RPMI8226 (cell line): ENCODE measurements at places on chromosomes 12 and 14.
A peak's percentile ranks its signal among the peaks of the same experiment; 100 is the strongest.

DNA sequence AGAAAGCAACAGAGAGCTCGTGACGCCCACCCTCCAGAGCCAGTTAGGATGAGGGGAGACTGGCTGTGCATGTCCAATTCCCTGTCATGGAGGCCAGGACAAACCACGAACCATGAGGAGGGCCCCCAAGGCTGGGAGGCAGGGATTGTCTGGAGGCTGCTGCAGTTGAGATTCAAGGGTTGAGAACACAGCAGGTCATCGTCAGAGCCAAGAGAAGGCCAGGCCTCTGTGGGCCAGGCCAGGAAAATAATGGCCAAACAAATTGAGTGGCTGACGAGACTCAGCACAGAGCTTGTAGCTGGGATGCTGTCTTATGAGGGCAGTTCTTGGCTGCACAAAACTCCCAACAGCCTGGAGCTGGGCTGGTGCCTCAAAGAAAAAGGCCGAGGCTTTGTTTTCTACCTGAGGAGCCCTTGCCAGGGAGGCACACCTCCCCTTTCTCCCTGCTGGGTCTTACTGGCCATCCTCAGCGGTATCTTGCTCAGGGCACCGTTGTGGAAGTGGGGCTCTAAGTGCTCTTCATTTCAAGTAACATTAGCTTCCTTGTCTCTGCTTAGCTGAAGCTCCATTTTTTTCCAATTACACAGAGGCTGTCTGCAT is 665.9 kb downstream of the BCL11B start:
- DNase-seq = no peak

GRCh38 chr12:46219877-46220655 is 48.8 kb downstream of the SLC38A1 start:
- DNase-seq = peak; percentile 20

DNA sequence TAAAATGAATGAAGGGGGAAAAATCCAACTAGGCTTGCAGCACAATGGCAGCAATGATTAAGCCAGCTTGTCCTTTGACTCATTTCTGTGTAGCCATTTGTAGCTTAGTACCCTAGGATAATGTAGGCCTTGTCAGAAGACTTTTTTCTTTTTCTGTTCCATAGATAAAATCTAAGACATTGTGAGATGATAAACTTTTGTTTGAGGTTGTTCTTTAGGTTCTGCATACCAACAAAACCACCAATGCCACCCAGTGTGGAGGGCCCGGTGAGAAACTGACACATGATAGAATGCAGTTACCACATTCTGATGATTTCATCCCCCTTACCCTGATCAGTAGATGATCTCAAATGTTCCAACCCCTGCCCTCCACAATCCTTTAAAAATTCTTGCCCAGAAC is 6.6 kb upstream of the KLRD1 start:
- no peak for DNase-seq

DNA sequence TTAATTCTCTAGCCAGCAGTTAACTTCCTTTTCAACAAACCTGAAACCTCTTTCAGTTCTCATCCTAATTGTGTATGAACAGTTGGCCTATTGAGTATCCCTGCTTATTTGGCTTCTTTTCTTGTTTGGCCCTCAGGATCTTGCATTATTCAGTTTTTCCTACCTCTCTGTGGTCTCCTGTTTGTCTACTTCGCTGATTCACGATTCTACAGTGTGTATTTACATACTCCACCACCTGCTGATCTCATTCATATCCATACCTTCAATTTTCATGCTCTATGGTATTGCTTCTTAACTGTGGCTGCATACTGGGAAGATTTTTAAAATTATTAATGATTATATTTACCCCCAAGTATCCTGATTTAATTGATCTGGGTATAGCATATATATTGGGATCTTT is 56.4 kb downstream of the RASSF9 start:
- no peak for DNase-seq

DNA sequence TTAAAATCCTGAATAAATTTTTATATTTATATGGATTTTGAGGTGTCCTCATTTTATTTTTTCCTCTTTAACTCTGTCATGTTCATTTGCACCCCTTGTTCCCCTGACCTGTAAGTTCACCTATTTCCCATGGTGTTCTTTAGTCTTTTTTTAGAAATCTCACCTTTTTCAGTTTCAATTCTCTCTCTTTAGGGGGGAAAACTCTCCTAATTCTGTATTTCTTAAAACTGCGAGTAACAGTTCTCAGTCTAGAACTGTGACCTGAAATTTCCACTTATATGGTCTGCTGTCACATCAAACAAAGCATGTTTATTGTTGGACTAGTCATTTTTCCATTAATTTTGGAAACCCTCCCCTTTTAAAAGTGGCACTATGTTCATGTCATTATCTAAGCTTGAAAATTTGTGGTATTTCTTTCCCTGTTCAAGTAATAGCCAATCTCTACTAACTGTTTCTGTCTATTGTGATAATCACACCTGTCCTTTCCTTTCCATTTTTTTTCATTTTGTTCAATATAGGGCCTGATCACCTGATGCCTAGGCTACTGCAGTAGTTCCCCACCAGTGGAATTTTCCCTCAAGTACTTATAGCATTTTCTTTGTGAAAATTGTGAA is 14.0 kb upstream of the FBXO33 start:
- DNase-seq = no peak

DNA sequence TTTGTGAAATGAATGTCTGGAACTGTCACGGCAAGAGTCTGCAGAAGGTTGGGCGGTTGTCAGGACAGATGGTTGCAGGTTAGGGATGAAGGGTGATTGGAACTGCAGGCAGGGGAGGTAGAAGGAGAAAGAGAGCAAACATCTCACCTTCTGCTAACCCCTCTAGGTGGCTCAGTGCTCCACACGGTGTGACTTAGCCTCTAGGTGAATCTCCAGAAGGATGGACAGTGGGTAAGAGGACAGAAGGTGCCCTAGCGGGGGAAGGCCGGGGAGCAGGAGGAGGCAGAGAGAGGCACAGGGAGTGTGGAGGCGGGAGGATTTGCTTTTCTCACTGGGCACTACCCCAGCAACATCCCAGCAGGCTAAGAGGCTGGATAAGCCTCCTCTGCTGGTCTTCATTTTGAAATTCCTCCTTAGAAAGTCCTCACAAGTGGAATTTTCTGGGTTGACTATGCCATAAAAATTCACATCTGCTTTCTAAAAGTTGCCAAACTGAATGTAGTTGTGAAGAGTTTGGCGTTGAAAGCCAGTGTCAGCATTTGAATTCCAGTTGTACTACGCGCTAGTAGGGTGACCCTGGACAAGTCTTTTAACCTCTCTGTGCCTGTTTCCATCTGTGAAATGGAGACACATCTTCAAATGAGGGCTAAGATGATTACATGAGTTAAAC is 10.7 kb upstream of the GPR68 start:
- no peak for DNase-seq

DNA sequence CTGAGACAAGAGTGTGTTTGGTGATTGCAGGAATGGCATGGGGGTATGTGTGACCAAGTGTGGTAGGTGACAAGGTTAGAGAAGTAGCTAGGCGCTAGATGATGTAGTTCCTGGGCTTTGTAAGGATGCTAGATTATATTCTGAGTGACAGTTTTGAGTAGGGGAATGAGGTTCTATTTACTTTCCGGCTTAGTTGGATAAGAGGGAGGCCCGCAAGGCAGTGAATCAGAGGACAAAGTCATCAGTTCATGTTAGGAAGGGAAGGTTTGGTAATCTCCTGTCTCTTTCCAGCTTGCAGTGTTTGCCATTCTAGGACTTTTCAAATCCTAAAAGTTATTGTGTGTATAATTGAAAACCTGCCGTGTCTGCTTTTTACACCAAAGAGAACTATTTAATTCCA is 45.0 kb downstream of the CFAP54 start:
- DNase-seq = no peak

DNA sequence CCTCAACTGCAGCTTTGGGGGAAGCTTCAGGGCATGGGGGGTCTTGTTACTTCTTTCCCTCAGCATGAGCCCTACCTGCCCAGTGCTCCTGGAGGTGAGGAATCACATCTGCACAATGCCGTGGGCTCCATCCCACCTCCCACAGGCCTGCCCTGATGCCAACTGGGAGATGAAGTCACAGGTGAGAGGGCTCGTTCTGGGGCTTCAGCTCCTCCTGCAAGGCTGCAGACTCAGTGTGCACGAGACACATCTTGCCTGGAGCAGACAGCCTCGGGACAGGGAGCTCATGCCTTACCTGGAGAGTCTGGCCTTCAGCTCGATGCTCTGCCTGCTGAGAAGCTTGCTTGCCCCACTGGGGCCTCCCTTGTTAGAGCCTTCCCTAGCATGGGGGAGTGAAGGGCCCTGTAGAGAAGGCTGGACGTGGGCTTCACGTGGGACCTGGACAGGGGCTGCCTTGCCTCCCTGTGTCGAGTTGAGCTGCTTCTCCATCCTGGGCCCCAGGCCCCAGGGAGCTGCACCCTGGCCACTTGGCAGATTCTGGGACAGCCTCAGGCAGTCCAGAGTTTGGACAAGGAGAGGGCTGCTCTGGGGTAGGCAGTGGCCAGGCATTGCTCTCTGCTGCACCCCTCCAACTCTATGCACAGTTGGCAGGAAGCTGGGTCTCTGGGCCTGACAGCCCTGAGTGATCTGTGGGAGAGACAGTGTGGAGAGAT is 171.4 kb downstream of the KIF26A start:
- no peak for DNase-seq

- DNase-seq = no peak
Measured at GRCh38 chr12:26058818-26059217, 66.0 kb downstream of the BHLHE41 start.

DNA sequence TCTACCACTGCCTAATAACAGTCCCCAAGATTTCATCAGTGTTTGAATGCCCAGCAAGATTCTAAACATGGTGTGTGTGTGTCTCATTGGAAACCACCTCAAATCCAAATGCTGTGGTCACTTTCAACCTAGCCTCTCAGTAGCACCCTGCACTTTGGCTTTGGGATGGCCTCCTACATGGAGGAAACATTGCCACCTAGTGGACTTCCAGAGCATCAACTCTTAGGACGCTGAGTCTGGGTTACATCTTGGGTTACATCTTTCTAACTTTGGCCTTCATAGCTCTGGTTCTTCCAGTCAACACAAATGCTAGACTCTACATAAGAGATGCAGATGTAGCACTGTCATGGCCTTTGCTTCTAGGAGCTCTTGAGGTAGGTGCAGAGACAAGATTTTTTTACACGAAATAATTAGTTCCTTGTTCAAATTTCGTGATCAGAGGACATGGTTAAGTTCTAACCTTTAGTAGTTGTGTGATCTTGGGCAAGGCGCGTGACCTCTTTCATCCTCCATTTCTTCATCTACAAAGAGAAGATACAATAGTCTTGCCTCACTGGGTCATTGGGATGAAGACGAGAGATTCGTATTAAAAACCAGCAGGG is 113.5 kb upstream of the VASH1 start:
- peak; percentile 53 for DNase-seq

GRCh38 chr14:103187911-103188310 is 64.7 kb downstream of the TNFAIP2 start:
- no peak for DNase-seq

DNA sequence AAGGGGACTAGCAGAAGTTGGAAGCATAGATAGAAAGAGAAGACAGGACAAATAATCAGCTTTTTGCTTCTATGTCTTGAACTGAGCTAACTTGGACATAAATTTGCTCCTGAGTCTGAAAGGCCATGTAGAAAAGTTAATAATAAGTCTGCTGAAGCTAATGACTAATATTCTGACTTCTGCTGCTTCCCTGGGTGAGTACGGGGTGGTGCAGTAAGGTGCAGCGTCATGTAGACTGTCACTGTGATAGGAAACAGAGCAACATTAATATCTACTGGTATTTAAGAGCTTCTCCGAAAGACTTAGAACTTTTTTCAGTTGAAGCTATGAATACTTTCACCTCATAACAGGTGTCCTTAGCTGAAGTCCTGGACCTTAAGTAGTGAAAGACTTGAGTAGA is 34.1 kb upstream of the CPM start:
- DNase-seq = no peak

GRCh38 chr12:83042441-83043200 is 355.9 kb downstream of the TMTC2 start:
- DNase-seq = no peak

DNA sequence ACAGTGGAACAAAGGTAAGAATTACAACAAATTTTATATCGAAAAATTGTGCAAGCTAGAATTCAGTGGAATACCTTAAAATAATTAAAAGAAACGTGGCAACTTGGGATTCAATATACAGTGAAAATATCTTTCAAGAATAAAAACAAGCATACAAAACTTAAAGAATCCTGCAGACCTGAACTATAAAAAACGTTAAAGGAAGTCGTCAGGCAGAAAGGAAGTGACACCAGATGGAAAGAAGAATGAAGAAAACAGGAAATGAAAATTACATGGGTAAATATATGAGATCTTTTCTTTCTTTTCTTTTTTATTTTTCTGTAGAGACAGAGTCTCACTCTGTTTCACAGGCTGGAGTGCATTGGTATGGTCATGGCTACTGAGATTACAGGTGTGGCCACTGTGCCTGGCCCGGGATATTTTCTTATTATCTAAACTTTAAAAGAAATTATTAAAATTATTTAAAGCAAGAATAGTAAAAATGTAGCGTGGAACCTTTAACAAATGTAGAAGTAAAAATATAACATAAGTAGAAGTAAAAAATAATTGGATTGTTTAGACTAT is 4.7 kb downstream of the MGP start:
- DNase-seq = no peak

DNA sequence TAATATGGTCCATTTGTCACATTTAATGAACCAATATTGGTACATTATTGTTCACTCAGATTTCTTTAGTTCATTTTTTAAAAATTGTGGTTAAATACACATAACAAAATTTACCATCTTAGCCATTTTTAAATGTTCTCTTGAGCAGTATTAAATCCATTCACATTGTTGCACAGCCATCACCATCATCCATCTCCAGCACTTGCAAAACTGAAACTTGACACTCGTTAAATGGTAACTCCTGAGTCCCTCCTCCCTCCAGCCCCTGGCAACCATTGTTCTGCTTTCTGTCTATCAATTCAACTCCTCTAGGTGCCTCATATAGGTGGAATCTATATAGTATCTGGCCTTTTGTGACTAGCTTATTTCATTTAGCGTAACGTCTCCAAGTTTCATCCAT is 86.4 kb downstream of the ACACB start:
- no peak for DNase-seq

- DNase-seq = no peak
Measured at GRCh38 chr12:54229624-54230212, 40.9 kb upstream of the SMUG1 start.

- DNase-seq = no peak
Measured at GRCh38 chr14:68543516-68543915, 249.4 kb downstream of the ZFP36L1 start.

GRCh38 chr14:70873627-70874026 is 33.6 kb upstream of the PCNX1 start:
- no peak for DNase-seq

GRCh38 chr12:99759444-99759843 is 111.9 kb downstream of the GARIN6 start:
- DNase-seq = no peak

- no peak for DNase-seq
Measured at GRCh38 chr14:95295600-95296376, 23.9 kb downstream of the CLMN start.
